Liver (tissue), 10 donors: ENCODE measurements at places on chromosomes 2 and 18. TPM values are rescaled to one million over a fixed set of nuclear protein-coding genes. Genes with fewer than 3 reads are reported as not detected.

The SLC9A4 gene
- total RNA-seq: not detected

The UGT1A10 gene
- total RNA-seq: not detected

The ATP6V1C2 gene
- 0.14 TPM for total RNA-seq

The PPM1B gene
- total RNA-seq: 36.4 TPM

- no peaks in the 10 kb centered on the region for H3K36me3 ChIP-seq
- no peaks in the 10 kb centered on the region for H3K27me3 ChIP-seq
- no peak for DNase-seq
- no peaks in the 10 kb centered on the region for H3K4me1 ChIP-seq
- no peak overlapping the region for H3K4me3 ChIP-seq
Observed at GRCh38 chr2:6480514-6480913, 385.2 kb downstream of the CMPK2 start.

- no peak for DNase-seq
- no peaks in the 10 kb centered on the region for H3K4me1 ChIP-seq
- H3K27me3 ChIP-seq: no peaks in the 10 kb centered on the region
- no peak overlapping the region for H3K27ac ChIP-seq
- no peaks in the 10 kb centered on the region for H3K36me3 ChIP-seq
Observed at GRCh38 chr18:38923126-38923525, 1357.5 kb upstream of the CELF4 start.
